Stimulated activated CD8-positive, alpha-beta memory T cell treated with anti-CD3 and anti-CD28 coated beads, Interleukin-4, amount 100 ng/mL, for 24 hours (primary cell): ENCODE measurements at places on chromosomes 16 and 17.

DNA sequence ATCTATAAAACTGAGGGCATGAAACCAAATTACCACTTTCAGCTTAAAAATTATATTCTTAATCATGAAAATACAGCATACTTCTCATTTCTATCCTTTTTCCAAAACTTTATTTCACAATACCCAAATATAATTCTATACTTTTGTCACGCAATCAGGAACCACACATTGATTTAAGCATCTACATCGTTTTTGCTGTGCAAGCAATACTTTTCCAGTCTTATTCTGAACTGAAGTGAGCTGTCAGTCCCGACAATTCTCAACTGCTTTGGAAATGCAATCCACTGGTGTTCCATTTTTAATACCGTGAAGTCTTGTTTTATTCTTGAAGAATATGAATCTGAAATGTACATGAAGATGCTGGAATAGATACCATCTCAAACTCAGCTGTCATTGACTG is 60.1 kb upstream of the NOL11 start:
- DNase-seq = no peak

- DNase-seq = peak; percentile 40
Observed at GRCh38 chr17:40909351-40909750, 24.3 kb upstream of the KRT20 start.

DNA sequence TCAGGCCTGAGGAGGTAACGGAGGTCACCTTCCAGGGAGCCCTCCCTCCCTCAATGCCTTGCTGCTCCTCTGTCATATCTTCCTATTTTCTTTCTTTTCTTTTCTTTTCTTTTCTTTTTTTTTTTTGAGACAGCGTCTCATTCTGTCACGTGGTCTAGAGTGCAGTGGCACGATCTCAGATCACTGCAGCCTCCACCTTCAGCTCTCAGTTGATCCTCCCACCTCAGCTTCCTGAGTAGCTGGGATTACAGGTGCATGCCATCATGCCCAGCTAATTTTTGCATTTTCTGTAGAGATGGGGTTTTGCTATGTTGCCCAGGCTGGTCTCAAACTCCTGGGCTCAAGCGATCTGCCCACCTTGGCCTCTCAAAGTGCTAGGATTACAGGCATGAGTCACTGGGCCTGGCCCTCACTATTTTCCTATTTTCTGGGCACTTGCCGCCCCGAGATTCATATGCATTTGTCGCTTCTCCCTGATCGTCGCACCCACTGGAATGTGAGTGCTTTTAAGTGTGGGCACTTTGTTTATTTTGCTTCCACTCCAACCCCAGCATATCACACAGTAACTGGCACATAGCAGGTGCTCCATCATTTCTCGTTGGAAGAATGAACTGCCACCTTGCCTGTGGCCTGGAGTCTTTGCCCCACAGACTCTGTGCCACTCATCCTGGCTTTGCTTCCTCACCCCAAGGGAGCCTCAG is 31.7 kb downstream of the CPNE2 start:
- DNase-seq = no peak

GRCh38 chr16:49463529-49463928 is 89.9 kb downstream of the C16orf78 start:
- peak; percentile 19 for DNase-seq

- DNase-seq = no peak
Observed at GRCh38 chr17:29677221-29677791, 54.6 kb upstream of the CORO6 start.

DNA sequence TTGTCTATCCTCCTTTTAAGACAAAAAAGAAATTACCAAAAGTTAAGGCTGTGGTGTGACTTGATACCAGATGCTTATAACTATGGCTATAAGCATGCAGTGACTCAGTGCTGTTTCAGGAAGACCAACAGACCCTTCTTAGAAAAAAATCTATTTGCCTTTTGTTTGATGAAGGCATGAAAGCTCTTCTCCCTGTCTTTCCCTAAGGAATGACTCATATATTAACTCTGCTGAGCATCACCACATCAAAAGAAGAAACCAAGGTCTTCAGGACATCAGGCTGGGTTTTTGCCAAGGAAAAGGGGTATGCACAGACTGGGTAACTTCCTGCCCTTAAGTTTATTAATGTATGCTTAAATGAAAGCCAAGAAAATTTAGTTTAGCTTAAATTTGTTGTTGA is 47.1 kb downstream of the VMP1 start:
- no peak for DNase-seq
